AML-193 (cell line): ENCODE measurements at places on chromosomes 7 and 10.

DNA sequence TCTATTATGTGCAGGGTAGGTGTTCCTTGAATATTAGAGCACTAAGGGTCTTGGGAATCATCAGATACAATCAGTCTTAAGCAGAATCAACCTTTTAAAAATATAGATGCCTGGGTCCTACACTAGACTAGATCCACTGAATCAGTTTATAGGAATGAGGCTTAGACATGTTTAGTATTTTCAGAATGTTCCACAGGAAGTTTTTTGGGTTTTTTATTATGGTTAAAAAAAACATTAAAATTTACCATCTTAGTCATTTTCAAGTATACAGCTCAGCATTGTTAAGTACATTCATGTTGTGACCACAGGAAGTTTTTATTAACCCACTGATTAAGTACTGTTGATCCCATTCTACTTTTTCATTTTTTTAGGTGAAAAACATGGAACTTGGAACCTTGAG, 135.7 kb downstream of the LCOR start:
- DNase-seq, result no peak

- no peak for DNase-seq
Measured at GRCh38 chr10:104117839-104118323, 4.1 kb upstream of the SFR1 start.

GRCh38 chr10:22058201-22058600, 54.7 kb upstream of the DNAJC1 start:
- DNase-seq, result no peak

DNA sequence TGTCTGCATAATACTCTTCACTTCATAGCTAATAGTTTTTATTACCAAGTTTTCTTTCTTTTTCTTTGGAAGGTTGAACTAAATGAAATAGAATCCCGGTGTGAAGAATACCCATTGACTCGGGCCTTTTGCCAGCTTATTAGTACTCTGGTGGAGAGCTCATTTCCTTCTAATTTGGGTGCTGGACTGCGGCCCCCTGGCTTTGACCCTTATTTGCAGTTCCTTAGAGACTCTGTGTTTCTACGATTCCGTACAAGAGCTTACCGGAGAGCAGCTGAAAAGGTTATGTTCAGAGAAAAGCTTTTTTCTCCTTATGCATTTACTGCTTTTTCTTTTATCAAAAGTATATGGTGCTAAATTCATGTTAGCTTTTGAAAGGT, 40.2 kb downstream of the NUP205 start:
- DNase-seq, result no peak
